Activated CD4-positive, alpha-beta T cell treated with anti-CD3 and anti-CD28 coated beads for 36 hours (primary cell): ENCODE measurements at places on chromosomes 5 and 9. TPM values are rescaled to one million over a fixed set of nuclear protein-coding genes. Genes with fewer than 3 reads are reported as not detected.

Gene SLC6A18
- total RNA-seq, result not detected

Gene PPP3R2
- total RNA-seq, result not detected

Gene CACNA1B
- total RNA-seq, result 0.05 TPM

- DNase-seq, result no peak
Observed at GRCh38 chr5:34529581-34530331, 126.4 kb upstream of the RAI14 start.

DNA sequence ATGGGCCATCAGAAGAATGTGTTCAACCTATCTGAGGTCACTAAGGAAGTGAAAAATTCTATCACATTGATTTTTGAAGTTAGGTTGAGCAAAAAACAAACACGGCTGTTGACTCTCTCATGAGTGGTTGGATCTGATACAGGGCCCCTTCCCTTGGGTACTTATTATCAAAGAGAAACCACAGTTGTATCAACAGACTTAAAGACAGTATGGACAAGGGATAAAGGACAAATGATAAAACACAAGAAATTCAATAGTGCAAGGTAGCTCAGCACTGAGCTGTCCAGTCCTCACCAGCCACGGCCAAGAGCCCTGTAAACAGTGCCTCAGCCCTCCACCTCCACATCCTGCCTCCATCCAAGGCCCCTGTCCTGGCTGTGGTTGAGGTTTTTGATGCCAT lies 86.9 kb downstream of the UBE2QL1 start:
- DNase-seq, result no peak

GRCh38 chr5:135821061-135821801 lies 13.2 kb upstream of the SLC25A48 start:
- no peak for DNase-seq

- DNase-seq, result no peak
Observed at GRCh38 chr5:151578326-151579025, 12.7 kb downstream of the FAT2 start.

Gene XRCC4
- total RNA-seq, result 16.9 TPM

DNA sequence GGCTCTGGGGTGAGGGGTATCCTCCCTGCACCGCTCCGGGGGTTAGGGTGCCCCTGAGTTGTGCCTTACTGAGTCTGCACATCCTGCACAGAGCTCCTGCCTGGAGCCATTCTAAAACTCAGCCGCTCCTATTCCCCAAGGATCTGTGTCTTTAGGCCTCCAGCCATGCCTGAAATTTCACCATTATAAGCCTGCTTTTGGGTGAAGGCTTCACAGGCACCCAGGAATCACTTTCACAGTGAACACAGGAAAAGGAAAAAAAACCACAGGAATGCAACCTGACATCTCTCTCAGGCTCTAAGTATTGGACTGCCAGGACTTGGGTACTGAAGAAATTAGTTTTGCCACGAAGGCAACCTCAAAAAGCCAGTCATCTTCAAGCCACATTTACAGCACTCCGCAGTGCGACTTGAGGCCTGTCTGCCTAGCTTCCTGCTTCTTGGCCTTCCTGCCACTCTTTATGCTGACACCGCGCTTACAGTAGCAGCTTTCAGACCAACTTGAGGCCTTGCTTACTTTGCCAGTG lies 30.9 kb downstream of the GALNT10 start:
- DNase-seq, result peak; percentile 75

Gene TNC
- 0.90 TPM for total RNA-seq

DNA sequence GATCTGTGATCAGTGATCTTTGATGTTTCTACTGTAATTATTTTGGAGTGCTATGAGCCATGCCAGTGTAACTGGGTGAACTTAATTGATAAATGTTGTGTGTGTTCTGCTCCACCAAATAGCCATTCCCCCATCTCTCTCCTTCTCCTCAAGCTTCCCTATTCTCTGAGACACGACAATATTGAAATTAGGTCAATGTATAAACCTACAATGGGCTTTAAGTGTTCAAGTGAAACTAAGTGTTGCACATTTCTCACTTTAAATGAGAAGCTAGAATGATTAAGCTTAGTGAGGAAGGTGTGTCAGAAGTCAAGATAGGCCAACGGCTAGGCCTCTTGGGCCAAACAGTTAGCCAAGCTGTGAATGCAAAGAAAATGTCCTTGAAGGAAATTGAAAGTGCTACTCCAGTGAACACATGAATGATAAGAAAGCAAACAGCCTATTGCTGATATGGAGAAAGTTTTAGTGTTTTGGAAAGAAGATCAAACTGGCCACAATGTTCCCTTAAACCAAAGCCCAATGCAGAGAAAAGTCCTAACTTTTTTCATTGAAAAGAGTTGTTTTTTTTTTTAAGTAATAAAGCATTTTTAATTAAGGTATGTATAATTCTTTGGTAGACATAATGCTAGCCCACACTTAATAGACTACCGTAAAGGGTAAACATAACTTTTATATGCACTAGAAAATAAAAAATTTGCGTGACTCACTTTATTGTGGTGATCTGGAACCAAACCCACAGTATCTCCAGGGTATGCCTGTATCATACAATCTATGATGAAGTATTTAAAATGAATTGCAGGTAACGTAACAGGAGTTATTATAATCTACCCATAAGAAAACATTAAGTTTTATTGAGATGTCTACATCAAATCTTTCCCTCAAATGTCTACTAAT lies 42.5 kb upstream of the ALDH1A1 start:
- no peak for DNase-seq

Gene DHX29
- 12.1 TPM for total RNA-seq

- no peak for DNase-seq
Observed at GRCh38 chr9:132672413-132672690, 2.1 kb downstream of the GTF3C4 start.

DNA sequence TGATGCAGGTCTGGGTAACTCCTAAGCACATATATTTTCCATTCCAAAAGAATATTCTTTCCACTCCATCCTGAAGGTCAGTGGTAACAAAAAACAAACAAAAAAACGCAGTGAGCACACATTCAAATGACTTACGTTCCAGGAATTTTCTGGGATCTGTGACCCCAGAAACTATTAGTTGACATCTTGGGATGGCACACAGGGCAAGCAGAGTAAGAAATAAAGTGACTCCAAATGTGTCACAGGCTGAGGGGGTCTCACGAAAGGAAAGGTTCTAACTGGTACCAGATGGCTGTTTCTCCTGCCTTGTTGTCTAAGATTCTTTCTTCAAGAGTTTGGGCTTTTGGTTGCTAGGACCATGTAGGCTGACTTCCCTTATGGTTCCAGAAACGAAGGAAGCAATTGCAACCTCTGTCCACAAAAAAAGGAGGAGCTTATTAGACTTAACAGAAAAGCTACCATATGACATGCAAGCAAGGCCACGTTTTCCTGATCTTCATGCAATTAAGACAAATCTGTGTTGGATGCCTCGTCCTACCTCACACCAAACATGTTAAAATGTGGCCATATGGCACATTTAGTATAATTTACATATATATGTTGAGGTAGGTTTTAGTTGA lies 32.7 kb downstream of the PTGS1 start:
- DNase-seq, result no peak
